Hindlimb muscle (tissue), 1 donor: ENCODE measurements at places on chromosomes 3 and 15.

DNA sequence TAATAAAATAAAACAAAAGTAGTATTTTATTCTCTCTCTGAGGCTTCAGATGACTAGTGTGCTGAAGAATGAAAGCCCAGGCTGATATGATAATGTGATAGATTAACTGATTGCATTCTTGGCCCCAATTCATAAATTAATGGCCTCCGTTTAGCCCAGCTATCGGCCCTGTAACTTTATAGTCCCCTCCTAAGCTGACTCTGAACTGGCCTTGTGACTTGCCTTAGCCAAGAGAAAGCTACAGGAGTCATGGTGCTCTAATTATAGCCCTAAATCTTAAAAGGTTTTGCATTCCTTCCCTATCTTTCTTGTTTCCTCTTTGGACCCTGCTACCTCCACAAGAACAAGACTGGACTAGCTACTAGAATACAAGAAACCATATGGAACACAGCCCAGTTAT lies 123.2 kb upstream of the EPHA3 start:
- no peak for DNase-seq

DNA sequence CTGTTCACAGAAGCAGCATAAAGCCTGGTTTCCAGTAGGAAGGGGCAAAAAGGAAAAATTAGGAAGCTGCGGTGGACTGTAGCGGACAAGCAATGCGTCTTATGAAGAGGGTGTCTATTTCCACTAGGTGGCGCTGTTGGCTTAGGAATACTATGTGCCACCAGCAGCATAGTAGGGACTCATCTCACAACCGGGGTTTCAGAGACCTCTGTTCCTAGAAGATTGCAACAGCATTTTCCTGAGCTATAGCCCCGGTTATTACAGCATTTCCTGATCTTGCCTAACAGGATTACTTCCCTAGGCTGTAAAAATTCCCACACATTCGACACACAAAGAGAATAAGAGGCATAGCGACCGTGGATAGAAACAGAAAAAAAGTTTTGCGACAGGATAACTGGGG lies 683.0 kb downstream of the TBL1XR1 start:
- no peak for DNase-seq

GRCh38 chr3:131283862-131284261 lies 97.7 kb upstream of the NUDT16 start:
- DNase-seq = no peak

DNA sequence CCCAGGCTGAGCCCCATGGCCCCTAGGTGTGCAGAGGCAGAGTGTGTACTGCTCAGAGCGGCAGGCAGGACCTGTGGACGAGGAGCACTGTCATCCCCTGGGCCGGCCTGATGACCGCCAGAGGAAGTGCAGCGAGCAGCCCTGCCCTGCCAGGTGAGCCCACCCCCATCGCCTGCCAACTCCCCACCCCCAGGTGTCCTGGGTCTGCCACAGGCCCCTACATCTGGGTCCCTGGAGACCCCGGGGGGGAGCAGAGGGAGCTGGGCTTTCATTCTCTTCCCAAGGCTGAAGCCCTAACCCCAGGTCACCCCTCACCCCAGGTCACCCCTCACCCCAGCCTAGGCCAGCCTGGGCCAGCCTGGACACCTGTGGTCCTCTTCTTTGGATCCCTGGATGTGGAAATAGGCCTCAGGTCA lies 93.1 kb downstream of the TBC1D2B start:
- DNase-seq = no peak
